ENCODE measurements at places on chromosomes 12 and 14.

GRCh38 chr14:68661226-68662225 lies 131.3 kb downstream of the ZFP36L1 start:
- no peak for DNase-seq

- no peak for DNase-seq
These were observed 575 bp downstream of the TRAF3 start for GRCh38 chr14:102777711-102778337.

GRCh38 chr14:20732979-20733635 lies 12.6 kb upstream of the EDDM3A start:
- DNase-seq = no peak

DNA sequence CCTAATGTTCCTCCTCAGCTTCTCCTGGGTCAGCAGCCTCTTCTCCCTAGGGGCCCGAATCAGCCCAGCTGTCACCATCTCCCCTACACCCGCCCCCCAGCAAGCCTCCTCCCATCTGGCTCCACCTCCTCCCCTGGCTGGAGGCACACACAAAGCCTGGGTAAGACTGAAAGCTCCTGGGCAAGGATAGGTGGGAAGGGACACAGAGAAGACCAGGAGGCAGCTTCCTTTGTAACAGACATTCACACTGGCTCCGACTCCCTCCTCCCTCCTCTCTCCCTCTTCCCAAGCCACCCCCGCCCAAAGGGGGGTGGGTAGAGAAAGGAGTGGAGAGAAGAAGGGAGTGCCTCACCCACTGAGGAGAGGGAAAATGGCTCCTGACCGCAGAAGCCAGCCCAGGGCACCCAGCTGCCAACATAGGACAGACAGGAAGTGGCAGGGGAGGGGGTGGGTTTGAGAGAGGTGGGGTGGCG lies 4.0 kb downstream of the CHD4 start:
- DNase-seq = no peak

- no peak for DNase-seq
These were observed 824 bp downstream of the TBK1 start for GRCh38 chr12:64452559-64453329.

GRCh38 chr14:68226523-68226922 lies 406.9 kb downstream of the RAD51B start:
- DNase-seq = no peak

DNA sequence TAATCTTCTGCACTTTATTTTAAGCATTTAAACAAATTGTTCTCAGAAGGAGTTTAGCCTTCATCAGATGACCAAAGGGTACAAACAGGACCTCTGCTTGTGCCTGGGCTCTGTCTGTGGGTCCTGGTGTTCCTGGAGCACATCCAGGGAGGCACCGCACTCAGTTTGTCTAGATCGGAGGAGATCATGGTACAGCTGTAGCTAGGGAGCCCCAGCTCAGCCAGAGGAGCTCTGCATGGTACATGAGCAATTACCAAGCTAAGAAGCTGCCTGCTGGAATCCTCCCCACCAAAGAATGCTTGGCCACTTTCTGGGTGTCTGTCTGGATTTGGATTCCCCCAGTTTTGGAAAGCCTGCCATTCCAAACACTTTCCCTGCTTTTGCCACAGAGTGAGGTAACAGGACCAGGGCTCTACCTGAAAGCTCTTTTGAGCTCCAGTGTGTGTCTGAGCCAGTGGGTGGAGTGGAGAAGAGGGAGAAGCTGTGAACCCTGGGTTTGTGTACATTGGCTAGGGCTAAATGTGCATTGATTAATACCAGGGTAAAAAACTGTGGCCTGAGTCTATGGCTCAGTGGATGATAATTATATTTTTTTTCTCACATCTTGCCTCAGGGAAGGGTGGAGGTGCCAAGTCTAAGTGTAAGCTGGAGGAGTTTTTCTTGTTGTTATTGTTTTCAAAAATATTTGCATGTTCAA lies 163.7 kb upstream of the IGF1 start:
- no peak for DNase-seq

DNA sequence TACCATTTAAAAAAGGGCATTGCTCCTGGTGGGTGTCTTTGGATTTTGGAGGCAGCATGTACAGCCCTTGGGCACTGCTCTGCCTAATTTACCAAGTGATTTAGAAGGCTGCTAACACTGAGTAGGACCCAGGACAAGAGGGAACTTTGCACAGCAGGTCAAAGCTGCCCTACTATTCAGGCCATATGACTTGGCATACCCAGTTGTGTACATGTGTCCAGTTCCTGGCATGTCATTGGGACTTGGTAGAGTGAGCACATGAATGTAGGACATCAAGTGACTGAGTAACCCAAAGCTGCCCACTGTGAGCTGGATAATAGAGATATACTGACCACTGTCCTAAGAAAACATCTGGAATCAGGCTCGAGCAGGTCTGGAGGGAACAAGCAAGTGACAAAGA lies 15.7 kb downstream of the CDKL1 start:
- no peak for DNase-seq

DNA sequence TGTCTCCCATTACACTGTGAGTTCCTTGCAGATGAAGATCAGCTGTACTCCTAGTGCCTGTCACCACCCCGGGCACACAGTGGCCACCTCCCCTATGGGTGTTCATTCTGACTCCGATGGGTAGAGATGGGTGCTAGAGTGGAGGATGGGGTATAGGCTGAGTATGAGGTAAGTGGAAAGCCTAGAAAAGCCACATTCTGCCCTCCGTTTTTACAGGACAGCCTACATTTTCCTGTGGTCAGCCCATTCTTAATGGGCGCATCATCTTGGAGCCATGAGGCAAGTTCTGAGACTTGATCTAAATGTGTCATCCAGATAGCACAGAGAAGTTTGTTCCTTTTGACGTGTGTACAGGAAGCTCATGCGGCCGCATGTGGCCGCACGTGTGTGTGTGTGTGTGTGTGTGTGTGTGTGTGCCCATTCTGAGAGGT lies 166.7 kb upstream of the HIF1A start:
- no peak for DNase-seq

- no peak for DNase-seq
These were observed 133.2 kb downstream of the SCARB1 start for GRCh38 chr12:124730455-124730932.

- no peak for DNase-seq
These were observed 39.3 kb downstream of the CCDC177 start for GRCh38 chr14:69535230-69535848.

DNA sequence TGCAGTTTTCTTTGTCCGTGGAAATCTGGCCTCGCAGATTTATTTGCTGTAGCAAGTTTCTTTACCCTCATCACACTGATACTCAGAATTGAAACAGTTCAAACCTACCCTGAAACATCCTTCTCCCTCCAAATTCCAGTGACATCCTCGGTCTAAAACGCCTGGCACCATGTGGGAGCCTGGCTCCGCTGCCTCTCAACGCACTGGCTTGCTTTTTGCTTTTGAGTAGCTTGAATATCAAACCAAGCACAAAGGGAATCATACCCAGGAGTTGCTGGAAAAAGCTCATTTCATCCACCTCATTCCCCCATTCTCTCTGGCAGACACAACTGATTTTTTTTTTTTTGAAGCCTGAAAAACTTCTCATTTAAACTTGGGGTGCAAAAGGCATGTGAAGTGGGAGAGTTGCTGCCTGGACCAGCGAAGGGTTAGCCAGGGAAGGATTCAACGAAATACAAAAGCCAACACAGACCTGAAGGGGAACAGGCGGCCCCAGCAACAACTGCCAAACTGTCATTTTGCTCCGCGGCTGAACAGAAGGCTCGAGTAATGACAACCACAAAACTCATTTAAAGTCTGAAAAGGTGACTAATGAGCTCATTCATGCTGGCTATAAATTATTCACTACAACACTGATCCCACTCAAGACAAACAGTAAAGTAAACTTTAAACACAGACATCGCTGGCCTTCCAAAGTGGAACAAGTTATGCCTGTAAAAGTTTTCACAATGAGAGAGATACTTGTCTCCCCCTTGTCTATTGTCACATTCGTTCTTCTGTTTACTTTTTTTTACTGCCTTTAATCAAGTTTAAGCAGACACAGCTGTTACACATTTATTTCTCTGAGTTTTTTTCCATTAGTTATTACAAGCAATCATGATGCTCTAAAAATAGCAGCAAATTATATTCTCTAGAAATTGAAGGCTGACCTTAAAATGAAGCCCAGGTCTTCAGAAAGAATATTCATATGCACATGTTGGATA lies 12.5 kb upstream of the FOXN3 start:
- no peak for DNase-seq

GRCh38 chr14:40004871-40005500 lies 572.8 kb upstream of the FBXO33 start:
- no peak for DNase-seq

GRCh38 chr12:128581321-128581761 lies 242.4 kb downstream of the SLC15A4 start:
- DNase-seq = no peak

- no peak for DNase-seq
These were observed 36.2 kb downstream of the ANAPC7 start for GRCh38 chr12:110367181-110367864.

DNA sequence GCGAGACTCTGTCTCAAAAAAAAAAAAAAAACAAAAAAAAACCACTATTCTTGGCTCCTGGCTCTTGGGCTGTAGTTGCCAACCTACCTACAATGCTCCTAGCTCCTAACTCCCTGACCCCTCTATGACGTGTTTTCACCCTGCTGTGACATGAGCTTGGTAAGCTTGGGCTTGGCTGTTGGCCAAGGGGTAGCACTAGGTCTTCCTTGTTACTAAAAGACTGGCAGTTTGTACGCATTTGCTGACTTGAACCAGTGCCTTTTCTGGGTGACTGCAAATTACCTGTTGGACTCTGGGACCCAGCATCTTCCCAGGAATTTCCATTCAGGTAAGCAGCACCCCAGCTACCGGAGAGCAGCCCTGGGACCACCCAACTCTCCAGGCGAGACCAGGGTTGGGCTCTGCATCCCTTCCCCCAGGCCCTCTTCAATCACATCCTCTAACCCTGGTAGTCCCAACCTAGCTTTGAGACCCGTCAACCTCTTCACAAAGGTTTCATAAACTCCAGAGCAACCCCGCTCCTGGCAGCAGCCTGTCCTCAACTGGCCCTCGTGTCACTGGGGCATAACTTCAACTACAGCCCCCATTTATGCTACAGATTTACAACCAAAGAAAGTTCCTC lies 8.3 kb downstream of the CDK2AP1 start:
- DNase-seq = no peak

DNA sequence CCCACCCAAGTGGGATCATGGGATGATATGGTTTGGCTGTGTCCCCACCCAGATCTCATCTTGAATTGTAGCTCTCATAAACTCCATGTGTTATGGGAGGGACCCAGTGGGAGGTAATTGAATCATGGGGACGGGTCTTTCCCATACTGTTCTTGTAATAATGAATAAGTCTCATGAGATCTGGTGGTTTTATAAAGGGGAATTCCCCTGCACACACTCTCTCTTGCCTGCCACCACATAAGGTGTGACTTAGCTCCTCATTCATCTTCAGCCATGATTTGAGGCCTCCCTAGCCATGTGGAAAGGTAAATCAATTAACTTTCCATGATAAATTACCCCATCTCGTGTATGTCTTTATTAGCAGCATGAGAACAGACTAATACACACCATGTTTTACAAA lies 109.2 kb downstream of the IGF1 start:
- DNase-seq = no peak

GRCh38 chr12:77788231-77789168 lies 42.2 kb upstream of the NAV3 start:
- no peak for DNase-seq

- DNase-seq = no peak
These were observed 180.5 kb downstream of the KITLG start for GRCh38 chr12:88399811-88400210.

DNA sequence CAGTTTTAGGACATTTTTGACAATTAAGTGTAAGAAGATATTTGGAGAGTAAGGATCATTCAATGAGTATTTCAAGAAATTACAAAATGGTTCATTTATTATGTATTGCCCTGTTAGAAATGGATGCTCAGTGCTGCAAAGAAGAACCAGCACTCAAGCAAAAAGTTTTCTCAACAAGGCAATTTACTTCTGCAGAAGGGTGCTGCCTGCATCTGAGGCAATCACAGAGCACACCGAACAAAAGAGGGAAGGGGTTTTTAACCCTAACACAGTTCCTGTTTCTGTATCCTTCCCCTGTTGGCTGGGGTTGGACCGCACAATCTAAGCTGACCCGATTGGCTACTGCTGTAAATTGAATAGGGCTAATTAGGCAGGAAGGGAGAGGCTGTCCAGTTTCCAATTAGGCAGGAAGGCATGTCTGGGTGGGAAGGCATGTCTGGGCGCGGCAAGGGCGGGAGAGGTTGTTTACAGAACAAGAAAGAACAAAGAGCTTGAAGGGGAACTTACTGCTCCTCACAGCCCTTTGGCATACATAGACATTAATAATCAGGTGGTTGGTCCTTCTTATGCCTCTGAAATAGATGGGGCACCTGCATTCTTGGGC lies 41.4 kb downstream of the SPTSSA start:
- no peak for DNase-seq

GRCh38 chr14:92770484-92770883 lies 22.1 kb upstream of the LGMN start:
- DNase-seq = no peak

Data from cortex of kidney (tissue), 1 donor.